CD8-positive, alpha-beta memory T cell (primary cell): ENCODE measurements at places on chromosomes 12 and 14. TPM values are rescaled to one million over a fixed set of nuclear protein-coding genes. Genes with fewer than 3 reads are reported as not detected.

DNA sequence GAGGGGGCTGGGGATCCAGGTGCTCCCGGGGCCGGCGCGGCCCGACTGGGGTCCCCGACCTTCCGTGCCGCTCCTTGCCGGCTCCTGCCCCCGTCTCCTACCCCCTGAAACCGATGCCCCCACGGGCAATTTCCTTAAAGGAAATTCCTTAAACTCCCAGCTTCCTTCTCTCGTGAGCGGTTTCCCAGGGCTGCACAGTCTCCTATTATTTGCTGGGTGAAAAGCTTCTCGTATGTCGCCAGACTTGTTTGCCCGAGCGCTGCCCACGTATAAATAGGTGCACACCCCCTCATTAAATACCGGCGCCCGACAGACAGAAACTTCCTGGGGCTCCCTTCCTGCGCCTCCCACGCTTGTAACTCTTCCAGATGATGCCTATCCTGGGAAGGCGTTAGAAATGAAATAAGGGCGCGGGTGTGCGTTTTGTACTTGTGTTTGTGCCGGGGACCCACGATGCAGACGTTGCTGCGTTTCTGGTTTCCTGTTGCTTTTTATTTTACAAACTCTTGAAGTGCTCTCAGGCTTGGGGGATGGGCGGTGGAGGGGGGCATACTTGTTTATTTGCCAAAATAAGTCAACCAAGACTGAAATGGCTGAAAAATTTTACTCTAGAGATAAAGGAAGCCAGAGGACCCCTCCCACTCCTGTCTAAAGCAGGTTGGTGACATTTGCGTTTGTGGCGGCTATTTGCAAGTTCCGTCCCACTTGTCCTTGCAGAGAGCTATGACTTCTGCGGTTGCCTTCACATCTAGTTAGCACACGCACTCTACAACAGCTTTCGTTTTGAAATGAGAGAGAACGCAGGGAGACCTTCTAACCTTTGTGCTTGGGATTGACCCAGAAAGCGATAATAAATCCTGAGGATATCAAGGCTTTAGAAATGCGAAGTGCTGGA is 1.0 kb downstream of the HIP1R start:
- peak overlapping the region; percentile 67 for H3K4me3 ChIP-seq
- H3K36me3 ChIP-seq = no peaks in the 10 kb centered on the region
- H3K27ac ChIP-seq = peak overlapping the region; percentile 56
- no peak for DNase-seq

- DNase-seq = no peak
- H3K27ac ChIP-seq = no peak overlapping the region
- no peak overlapping the region for H3K4me3 ChIP-seq
- H3K27me3 ChIP-seq = no peaks in the 10 kb centered on the region
- H3K36me3 ChIP-seq = no peaks in the 10 kb centered on the region
Measured at GRCh38 chr12:30533558-30534265, 162.0 kb downstream of the IPO8 start.

- DNase-seq = no peak
- no peaks in the 10 kb centered on the region for H3K27me3 ChIP-seq
- no peaks in the 10 kb centered on the region for H3K4me1 ChIP-seq
- H3K27ac ChIP-seq = no peak overlapping the region
- no peaks in the 10 kb centered on the region for H3K36me3 ChIP-seq
Measured at GRCh38 chr12:117882181-117882580, 86.6 kb downstream of the KSR2 start.

GRCh38 chr12:5307065-5307464 is 124.8 kb upstream of the NTF3 start:
- H3K4me3 ChIP-seq = no peak overlapping the region
- no peaks in the 10 kb centered on the region for H3K4me1 ChIP-seq
- no peak overlapping the region for H3K27ac ChIP-seq
- no peak for DNase-seq
- H3K27me3 ChIP-seq = no peaks in the 10 kb centered on the region

The GPR68 gene
- total RNA-seq = 15.4 TPM

The STX2 gene
- total RNA-seq = 22.1 TPM

DNA sequence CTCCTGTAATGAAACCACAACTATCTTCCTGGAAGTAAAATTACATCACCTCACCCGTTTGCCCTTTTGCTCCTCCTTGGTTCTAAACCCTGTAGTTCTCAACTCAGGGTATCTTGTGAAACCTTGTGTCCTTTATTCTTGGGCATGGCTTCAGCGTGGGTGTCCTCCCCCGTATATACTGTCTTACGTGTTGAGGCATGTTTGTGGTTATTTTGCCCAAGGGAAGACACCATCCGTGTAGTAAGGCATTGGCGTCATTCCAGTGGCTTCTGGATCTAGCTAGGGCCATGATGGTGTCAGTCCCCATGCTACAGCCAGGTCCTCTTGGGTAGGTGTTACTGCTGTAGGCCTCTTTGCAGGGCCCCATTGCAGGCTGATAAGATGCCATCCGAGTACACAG is 115.4 kb downstream of the ZFP36L1 start:
- H3K36me3 ChIP-seq = no peaks in the 10 kb centered on the region
- H3K27ac ChIP-seq = no peak overlapping the region
- no peak for DNase-seq
- H3K4me3 ChIP-seq = no peak overlapping the region
- H3K4me1 ChIP-seq = peaks cover 16% of the 10 kb centered on the region

- H3K27ac ChIP-seq = no peak overlapping the region
- H3K27me3 ChIP-seq = no peaks in the 10 kb centered on the region
- peaks cover 10% of the 10 kb centered on the region for H3K4me1 ChIP-seq
- DNase-seq = no peak
- peaks cover 20% of the 10 kb centered on the region for H3K36me3 ChIP-seq
Measured at GRCh38 chr14:103480595-103480994, 42.0 kb downstream of the CKB start.

GRCh38 chr12:130121226-130122000 is 40.9 kb upstream of the FZD10 start:
- no peak overlapping the region for H3K27ac ChIP-seq
- DNase-seq = no peak
- H3K36me3 ChIP-seq = no peaks in the 10 kb centered on the region
- no peaks in the 10 kb centered on the region for H3K27me3 ChIP-seq
- no peak overlapping the region for H3K4me3 ChIP-seq

The PLEKHD1 gene
- total RNA-seq = not detected

DNA sequence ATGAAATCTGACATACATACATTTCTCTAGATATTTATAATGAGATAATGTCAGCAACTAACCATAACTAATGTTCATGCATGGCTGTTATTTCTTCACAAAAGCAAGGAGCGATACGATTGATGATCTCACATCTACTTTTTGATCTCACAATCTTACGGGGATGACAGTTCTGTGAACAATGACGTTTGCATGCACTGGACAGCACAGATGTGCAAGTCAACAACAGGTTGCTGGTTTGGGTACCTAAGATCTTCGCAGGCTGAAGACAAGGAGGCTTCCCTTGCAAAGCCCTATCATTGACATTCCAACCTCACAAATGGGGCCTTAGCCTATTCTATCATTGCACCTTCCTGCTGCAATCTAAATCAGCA is 53.6 kb downstream of the C12orf42 start:
- no peaks in the 10 kb centered on the region for H3K36me3 ChIP-seq
- no peak overlapping the region for H3K4me3 ChIP-seq
- H3K27ac ChIP-seq = peak overlapping the region; percentile 58
- H3K4me1 ChIP-seq = peaks cover 25% of the 10 kb centered on the region

The HRK gene
- not detected for total RNA-seq

The TDRD9 gene
- total RNA-seq = 0.46 TPM

The DUSP16 gene
- 41.2 TPM for total RNA-seq
